ENCODE measurements at places on chromosomes 2 and 18.

DNA sequence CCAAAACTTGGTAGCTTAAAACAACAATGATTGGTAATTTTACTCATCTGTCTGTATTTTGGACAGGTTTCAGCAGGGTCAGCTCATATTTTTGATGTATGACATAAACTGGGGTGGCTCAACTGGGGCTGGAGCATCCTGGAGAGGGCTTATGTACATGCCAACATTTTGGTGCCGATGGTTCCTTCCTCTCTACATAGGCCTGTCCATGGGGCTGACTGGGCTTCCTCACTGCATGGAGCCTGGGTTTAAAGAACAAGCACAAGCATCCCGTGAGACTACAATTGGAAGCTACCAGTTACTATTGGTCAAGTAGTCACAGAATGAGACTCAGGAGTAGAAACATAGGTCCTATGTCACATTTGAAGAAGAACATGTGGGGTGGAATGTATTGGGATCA is 95.0 kb downstream of the DDX1 start:
- no peak for DNase-seq

GRCh38 chr2:216149741-216150140 is 40.6 kb downstream of the XRCC5 start:
- no peak for DNase-seq

GRCh38 chr2:217142649-217143266 is 282.9 kb upstream of the TNP1 start:
- DNase-seq: no peak

GRCh38 chr18:32287249-32287648 is 97.4 kb downstream of the MEP1B start:
- DNase-seq: no peak

GRCh38 chr18:45580127-45580526 is 35.1 kb upstream of the SLC14A2 start:
- no peak for DNase-seq

DNA sequence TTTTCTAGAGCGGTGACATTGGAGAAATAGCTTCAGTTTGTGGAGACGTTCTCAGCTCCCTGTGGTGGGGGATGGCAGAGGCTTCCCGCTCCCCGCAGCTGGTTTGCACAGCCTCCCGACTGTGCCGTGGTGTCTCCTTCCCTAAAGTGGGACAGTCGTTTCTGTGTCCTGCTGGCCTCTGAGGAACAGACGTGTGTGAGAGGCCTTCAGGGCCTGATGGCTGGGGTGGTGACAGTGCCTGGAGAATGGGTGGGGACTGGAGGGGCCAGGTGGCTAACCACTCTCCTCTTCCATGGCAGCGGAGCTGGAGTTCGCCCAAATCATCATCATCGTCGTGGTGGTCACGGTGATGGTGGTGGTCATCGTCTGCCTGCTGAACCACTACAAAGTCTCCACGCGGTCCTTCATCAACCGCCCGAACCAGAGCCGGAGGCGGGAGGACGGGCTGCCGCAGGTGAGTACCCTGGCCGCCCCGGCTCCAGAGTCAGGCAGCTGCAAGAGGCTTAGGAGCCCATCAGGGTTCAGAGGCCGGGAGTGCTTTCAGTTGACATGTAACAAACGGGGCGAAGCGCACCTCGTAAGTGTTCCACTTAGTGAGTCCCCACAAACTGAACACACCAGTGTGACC is 105.4 kb downstream of the FAM210A start:
- no peak for DNase-seq

- no peak for DNase-seq
Observed at GRCh38 chr2:128311755-128312341, 6.8 kb downstream of the HS6ST1 start.

- DNase-seq: no peak
Observed at GRCh38 chr2:177496921-177497320, 104.3 kb downstream of the AGPS start.

DNA sequence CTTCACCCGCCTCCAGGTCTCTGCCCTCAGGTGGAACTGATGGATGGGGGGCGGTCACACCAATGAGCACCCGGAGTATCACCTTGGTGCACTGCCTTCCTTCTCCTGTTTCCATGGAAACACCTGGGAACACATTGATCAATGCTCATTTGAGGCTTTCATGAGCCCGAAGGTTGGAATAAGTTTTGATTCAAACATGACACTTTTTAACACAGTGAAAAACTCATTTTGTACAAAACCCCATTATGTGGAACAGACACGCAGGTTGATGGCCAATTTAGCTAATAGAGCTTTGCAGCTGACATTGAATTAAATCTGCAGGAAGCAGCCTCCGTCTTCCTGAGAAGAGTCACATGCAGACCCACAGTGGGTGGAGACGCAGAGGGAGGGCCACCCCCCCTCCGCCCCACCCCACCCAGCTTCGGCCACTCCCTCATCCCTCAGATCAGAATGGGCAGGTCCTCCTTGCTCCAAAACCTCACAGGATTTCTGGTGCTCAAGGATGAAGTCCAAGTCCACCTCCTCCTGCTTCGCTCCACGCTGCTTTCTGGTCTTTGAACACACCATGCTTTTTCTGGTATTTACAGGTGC is 96.0 kb upstream of the MYCN start:
- no peak for DNase-seq

DNA sequence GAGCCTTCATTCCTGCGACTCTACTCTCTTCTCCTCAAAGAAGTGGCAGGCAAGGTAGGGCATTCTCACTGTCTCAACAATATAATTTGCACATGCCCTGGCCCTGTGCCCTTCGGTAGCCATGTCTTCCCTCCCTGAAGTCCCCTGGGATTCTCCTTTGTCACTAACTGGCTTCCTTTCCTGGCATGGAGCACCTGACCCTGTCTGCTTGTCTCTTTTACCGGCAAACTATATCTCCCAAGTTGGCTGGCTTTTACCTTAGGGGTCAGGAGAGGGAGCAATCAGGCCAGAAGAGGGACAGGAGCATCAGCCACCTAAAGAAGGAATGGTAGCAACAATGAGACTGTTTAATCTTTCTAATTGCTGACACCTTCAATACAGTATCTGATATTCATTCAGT is 51.9 kb upstream of the RMDN2 start:
- DNase-seq: no peak

DNA sequence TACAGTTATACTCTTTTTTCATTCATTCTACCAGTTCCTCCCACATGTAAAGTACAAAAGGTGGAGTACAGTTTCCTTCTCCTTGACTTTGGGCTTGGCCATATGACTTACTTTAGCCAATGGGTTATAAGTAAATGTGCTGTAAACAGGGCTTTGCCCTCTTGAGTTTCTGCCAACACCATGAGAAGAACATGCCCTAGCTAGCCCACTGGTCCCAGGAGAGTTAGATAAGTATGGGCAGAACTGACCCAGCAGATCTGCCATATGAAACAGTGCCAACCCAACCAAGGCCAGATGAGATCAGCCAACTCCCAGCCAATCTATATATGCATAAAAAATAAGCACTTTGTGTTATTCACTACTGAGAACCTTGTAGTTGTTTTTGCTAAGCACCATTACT is 25.5 kb downstream of the ZC3H8 start:
- DNase-seq: no peak

GRCh38 chr2:115491186-115491793 is 1048.8 kb downstream of the DPP10 start:
- DNase-seq: no peak

- DNase-seq: no peak
Observed at GRCh38 chr2:73291461-73292315, 1.7 kb downstream of the EGR4 start.

- no peak for DNase-seq
Observed at GRCh38 chr2:193528458-193528857, 1333.7 kb upstream of the TMEFF2 start.

DNA sequence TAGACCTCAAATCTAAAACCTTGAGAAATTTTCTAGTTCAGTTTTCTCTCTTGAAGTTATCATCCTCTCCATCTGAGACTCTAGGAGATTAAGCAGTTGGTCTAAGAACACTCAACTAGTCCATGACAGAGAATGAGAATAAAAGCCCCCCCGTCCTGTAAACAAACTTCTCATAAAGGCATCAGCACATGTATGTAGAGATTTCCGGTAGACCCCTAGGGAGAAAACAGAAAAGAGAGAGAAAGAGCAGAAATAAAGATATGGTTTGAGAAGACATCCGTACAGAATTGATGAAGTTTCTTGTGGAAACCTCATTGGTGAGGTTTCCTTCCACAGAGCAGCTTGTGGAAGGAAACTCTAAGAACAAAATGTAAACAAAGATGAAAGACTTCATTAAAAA is 3.2 kb upstream of the GPR155 start:
- peak; percentile 9 for DNase-seq

GRCh38 chr2:83368916-83369315 is 1090.2 kb downstream of the SUCLG1 start:
- DNase-seq: no peak

GRCh38 chr2:108570416-108570815 is 36.1 kb downstream of the LIMS1 start:
- no peak for DNase-seq

GRCh38 chr2:45505138-45505537 is 105.9 kb downstream of the SRBD1 start:
- DNase-seq: no peak

GRCh38 chr2:203913947-203914346 is 22.6 kb upstream of the ICOS start:
- no peak for DNase-seq

DNA sequence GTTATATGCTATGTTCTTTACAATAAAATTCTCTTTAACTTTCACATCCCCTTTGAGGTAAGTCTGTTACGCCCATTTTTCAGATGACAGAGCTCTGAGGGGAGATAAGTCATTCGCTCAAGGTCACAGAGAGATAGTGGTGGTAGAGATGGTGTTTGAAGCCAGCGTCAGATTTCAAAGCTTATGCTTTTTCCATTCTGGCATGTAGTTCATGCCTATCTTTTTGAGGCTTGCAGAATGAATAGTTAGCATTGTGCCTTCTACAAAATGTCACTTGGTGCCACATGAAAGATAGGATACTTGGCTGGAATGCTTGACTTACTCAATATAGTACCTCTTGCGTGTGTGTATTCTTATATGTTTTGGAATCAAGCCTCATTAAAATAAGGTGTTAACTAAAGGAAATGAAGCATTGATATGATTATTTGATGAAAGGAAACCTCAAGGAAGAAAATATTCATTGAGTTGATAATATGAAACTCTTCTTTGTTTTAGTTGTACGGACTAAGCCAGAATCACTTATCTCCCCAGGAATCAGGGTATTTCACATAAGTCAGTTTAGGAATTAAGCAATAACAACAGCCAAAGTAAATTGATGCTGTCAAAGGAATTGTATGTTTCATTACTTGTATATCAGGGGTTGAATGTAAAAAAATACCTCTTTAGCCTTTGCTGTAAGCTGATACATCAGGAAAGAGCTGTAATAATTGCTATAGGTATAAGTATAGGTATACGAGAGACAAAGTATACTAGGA is 15.5 kb downstream of the SPATS2L start:
- no peak for DNase-seq
